ENCODE measurements at places on chromosomes 7 and 10.
A peak's percentile ranks its signal among the peaks of the same experiment; 100 is the strongest.

- peak overlapping the region; percentile 99 for H3K27ac ChIP-seq
- peak overlapping the region; percentile 99 for H3K4me3 ChIP-seq
- peaks cover 5% of the 10 kb centered on the region for H3K36me3 ChIP-seq
- H3K27me3 ChIP-seq = no peaks in the 10 kb centered on the region
- peaks cover 14% of the 10 kb centered on the region for H3K4me1 ChIP-seq
These were observed 2.0 kb downstream of the EIF3A start for GRCh38 chr10:119078422-119079179.

GRCh38 chr7:114925434-114925833 lies 3.5 kb downstream of the MDFIC start:
- no peaks in the 10 kb centered on the region for H3K27me3 ChIP-seq
- no peak overlapping the region for H3K27ac ChIP-seq
- no peaks in the 10 kb centered on the region for H3K36me3 ChIP-seq
- H3K4me3 ChIP-seq = no peak overlapping the region
- no peak for DNase-seq

DNA sequence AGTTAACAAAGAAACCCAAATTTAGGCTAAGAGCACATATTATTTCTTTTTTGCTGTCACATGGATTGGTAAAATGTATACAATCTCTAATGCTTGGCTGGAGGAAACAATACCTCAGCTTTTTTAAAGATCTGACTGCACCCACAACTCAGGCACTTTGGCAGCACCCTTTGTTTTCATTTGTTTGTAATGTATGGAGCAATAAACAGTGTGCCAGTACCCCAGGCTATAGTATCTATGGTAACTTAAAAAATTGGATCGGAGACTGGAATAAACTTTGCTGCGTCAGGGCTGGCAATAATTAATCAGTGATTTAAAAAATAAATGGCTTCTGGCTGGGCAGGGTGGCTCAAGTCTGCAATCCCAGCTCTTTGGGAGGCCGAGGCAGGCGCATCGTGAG lies 27.2 kb downstream of the POLR1F start:
- H3K27me3 ChIP-seq = no peaks in the 10 kb centered on the region
- H3K4me1 ChIP-seq = no peaks in the 10 kb centered on the region
- DNase-seq = no peak
- no peaks in the 10 kb centered on the region for H3K36me3 ChIP-seq
- no peak overlapping the region for H3K4me3 ChIP-seq
- no peak overlapping the region for H3K27ac ChIP-seq

DNA sequence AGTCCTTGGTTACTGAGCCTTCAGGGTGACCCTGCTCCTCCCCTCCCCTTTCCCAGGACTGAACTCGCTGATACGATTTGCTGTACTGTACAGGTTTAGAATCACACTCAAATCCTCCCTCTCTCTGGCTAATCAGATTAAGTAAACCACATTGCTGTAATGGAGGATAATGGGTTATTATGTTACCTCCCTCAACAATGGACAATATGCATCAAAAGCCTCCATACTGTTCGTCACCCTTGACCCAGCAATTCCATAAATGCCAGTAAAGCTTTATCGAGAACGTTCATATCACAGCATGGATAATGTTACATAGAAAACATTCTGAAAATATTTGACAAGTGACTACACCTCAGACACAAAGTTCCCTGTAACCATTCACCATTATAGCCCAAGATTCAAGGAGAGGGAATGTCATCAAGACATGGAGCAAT lies 61.7 kb downstream of the FAM107B start:
- no peak overlapping the region for H3K27ac ChIP-seq
- H3K4me1 ChIP-seq = no peaks in the 10 kb centered on the region
- no peak overlapping the region for H3K4me3 ChIP-seq
- no peaks in the 10 kb centered on the region for H3K27me3 ChIP-seq
- no peaks in the 10 kb centered on the region for H3K36me3 ChIP-seq

- no peaks in the 10 kb centered on the region for H3K27me3 ChIP-seq
- H3K4me3 ChIP-seq = no peak overlapping the region
- no peak for DNase-seq
- no peaks in the 10 kb centered on the region for H3K36me3 ChIP-seq
These were observed 88.1 kb upstream of the FOXI2 start for GRCh38 chr10:127648885-127649284.

DNA sequence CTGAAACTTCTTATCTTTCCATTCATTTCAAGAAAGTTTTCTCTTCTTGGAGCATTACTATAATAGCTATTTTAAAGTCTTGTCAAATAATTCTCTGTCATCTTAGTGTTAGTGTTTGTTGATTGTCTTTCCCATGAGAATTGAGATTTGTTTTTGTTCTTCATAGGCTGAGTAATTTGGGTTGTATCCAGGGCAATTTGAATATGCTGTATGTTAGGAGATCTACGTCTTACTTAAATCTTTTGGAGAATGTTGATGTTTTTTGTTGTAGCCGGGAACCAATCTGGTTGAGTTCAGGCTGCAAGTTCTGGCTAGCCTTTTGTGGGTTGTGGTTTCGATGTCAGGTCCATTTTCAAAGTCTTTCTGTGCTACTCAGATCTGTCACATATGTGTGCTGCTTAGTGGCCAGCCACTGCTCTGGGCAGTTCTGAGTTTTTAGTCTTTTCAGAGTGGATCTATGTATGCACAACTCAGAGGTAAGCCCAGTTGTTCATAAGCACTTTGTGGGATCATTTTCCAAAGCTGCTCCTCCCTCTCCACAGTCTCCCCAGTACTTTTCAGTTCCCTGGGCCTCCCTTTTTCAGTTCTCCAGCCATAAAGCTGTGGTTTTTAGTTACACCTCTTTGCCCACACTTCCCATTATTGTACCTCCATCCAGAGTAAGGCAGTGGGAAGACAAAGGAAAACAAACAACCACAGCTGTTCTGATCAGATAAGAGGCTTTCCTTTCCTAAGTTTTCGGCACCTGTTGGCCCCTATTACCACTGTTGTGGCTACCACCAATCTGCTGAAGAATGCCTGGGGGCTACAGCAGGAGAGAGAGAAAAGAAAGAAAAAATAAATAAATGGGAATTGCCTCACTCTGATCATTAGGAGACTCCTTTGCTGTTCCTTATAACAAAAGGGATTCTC lies 4.7 kb upstream of the CCNJ start:
- H3K36me3 ChIP-seq = no peaks in the 10 kb centered on the region
- H3K27me3 ChIP-seq = no peaks in the 10 kb centered on the region
- no peak overlapping the region for H3K4me3 ChIP-seq
- no peak for DNase-seq

GRCh38 chr10:61342858-61343572 lies 110.2 kb downstream of the TMEM26 start:
- no peak overlapping the region for H3K27ac ChIP-seq
- H3K4me1 ChIP-seq = no peaks in the 10 kb centered on the region
- DNase-seq = no peak
- no peaks in the 10 kb centered on the region for H3K27me3 ChIP-seq

GRCh38 chr10:58072634-58073033 lies 195.1 kb downstream of the IPMK start:
- no peak for DNase-seq
- no peaks in the 10 kb centered on the region for H3K36me3 ChIP-seq
- no peak overlapping the region for H3K4me3 ChIP-seq
- no peak overlapping the region for H3K27ac ChIP-seq
- H3K4me1 ChIP-seq = no peaks in the 10 kb centered on the region

- H3K36me3 ChIP-seq = no peaks in the 10 kb centered on the region
- DNase-seq = peak; percentile 75
- no peaks in the 10 kb centered on the region for H3K4me1 ChIP-seq
- no peak overlapping the region for H3K27ac ChIP-seq
- H3K27me3 ChIP-seq = no peaks in the 10 kb centered on the region
- no peak overlapping the region for H3K4me3 ChIP-seq
These were observed 113.6 kb upstream of the SEM1 start for GRCh38 chr7:96823274-96823673.

DNA sequence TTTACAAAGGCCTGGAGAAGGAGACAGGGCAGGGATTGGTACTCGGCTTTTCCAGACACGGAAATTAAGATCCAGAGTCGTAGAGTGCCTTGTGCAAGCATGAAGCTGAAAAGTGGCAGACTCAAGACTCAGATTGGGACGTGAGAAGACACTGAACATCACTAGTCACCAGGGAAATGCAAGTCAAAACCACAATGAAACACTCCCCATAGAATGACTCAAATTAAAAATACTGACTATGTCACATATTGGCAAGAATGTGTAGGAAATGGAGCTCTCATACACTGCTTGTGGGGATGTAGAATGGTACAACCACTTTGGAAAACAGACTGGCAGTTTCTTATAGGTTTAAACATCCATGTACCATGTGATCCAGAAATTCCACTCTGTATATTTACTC lies 472.0 kb downstream of the RPS24 start:
- no peak overlapping the region for H3K27ac ChIP-seq
- peaks cover 8% of the 10 kb centered on the region for H3K4me1 ChIP-seq
- H3K36me3 ChIP-seq = no peaks in the 10 kb centered on the region

All from GM23248 (cell line).